Thymus (tissue), 14 donors: ENCODE measurements at places on chromosomes 5 and 9.

- no peak for DNase-seq
Observed at GRCh38 chr5:22908129-22908528, 55.0 kb upstream of the CDH12 start.

- no peak for DNase-seq
Observed at GRCh38 chr5:5364932-5365331, 57.5 kb upstream of the ICE1 start.

DNA sequence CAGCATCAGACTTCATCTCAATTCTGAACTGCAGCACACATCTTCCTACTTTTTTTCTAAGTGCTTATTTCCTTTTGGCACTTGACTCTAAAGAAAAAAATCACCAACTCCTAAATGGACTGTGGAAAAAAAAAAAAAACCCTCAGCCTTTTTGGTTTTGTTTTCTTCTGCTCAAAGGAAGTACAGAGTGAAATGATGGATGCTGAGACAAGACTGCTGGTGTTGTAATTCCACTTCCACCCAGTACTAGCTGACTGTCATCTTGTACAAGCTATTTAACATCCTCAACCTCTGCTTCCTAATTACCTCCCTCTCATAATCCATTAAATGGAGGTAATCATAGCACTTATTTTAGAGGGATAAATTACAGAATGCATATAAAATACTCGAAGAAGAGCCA, 171.5 kb upstream of the GNA14 start:
- peak; percentile 34 for DNase-seq

GRCh38 chr9:25684321-25684720, 6.1 kb upstream of the TUSC1 start:
- no peak for DNase-seq

DNA sequence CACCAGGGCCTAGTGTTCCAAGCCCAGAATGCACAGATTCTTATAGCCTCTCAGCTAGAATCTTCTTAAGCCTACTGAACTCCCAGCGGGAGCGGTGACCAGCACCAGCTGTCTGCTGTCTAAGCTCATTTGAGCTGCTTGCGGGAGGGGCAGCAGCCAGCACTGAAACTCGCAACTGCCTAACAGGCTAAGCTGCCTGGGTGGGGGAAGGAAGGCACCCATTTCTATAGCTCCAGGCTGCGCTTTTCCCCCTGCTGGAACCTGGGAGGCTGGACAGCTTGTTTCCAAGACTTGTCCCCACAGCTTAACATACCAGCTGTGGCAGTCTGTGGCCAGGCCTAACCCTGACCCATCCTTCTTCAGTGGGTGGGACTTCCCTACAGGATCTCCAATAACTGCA, 512.9 kb downstream of the EFNA5 start:
- no peak for DNase-seq

DNA sequence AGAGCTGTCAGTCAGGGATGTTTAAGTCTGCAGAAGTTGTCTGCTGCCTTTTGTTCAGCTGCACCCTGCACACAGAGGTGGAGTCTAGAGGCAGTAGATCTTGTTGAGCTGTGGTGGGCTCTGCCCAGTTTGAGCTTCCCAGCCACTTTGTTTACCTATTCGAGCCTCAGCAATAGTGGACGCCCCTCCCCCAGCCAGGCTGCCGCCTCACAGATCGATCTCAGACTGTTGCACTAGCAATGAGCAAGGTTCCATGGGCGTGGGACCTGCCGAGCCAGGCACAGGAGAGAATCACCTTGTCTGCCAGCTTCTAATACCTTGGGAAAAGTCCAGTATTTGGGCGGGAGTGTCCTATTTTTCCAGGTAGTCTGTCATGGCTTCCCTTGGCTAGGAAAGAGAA, 225.1 kb upstream of the RASA1 start:
- no peak for DNase-seq
